ENCODE measurements at places on chromosomes 1 and 21.

GRCh38 chr1:209882942-209883340, 55.1 kb upstream of the SYT14 start:
- no peak for DNase-seq

GRCh38 chr21:35338881-35339632, 290.0 kb upstream of the RUNX1 start:
- DNase-seq = no peak

DNA sequence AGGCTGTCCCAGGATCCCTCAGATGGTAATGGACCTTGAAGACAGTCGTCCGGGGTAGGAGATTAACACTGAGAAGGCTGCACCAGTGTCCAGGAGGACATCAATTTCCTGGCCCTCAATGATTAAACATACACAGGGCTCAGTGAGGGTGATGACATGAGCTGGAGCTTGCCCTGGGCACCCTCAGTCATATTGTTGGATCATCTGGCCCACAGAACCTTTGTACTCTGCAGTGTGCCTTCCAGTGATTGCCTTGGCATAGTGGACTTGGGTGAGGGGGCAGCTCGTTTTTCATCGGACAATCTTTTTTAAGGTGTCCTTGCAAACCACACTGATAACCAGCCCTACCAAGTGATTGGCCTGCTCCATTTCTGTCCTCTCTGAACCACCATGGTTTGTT, 111.1 kb upstream of the SGIP1 start:
- no peak for DNase-seq

GRCh38 chr1:184910691-184911091, 63.6 kb downstream of the NIBAN1 start:
- no peak for DNase-seq

DNA sequence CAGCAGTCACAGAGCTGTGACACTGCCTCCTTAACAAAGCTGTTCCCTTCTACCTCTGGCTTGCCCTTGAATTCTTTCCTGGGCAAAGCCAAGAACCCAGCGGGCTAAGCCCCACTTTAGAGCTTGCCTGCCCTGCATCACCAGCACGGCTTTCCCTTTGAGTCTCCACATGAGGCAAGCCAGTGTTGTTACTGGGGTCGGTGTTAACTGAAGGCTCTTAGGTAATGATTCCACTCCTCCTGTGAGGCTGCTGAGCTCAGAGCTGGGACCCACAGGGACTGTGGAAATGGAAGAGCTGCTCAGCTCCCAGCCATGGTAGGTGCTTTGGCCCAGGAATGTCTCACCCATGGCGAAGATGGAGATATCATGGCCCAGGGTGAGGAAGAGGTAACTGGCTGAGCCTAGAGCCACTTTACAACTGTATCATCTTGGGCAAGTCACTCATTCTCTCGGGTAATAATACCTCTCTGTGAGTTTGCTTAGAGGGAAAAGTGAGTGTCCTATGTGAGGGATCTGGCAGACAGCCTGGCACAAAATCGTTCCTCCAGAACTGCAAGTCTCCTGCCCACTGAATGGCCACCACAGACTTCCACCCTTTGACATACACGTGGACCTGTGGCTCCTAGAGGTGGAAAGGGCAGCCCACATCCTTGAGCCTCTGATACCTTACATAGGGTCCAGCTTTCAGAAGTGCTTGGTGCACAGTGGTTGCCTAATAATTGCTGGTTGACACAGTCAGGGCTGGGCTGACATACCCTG, 654.1 kb downstream of the PTPRU start:
- no peak for DNase-seq

DNA sequence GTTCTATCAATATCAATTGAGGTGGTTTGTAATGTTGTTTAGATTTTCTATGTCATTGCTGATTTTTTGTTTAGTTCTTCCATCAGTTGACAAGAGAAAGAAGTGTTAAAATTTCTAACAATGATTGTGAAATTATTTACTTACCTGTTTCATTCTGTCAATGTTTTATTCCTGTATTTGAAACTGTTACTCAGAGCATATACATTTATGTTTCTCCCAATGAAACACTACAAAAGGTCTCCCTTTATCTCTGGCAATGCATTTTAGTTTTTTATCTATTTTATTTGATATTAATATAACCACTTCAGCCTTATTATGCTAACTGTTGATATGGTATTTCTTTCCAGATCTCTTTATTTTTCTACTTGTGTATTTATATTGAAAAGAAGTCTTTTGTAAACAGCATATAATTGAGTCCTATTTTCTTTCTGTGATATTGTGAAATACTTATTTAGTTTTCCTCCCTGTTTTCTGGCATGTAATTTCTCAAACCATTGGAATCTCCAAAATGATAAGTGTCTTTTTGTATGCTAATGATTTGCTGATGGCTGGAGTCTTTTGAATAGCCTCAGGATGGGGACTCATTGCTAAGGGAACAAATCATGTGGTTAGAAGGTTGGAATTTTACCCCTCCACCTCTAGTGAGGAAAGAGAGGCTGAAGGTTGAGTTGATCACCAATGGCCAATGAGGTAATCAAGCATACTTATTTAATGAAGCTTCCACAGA, 122.0 kb downstream of the ADSS2 start:
- DNase-seq = no peak

- no peak for DNase-seq
Observed at GRCh38 chr1:175267716-175268416, 75.3 kb upstream of the KIAA0040 start.

- peak; percentile 38 for DNase-seq
Observed at GRCh38 chr1:41239988-41240610, 2.0 kb downstream of the SCMH1 start.

- no peak for DNase-seq
Observed at GRCh38 chr1:210715072-210715471, 386.4 kb downstream of the HHAT start.

GRCh38 chr1:24175033-24175755, 11.9 kb downstream of the IFNLR1 start:
- no peak for DNase-seq

- DNase-seq = no peak
Observed at GRCh38 chr1:30768159-30768829, 10.7 kb upstream of the LAPTM5 start.

DNA sequence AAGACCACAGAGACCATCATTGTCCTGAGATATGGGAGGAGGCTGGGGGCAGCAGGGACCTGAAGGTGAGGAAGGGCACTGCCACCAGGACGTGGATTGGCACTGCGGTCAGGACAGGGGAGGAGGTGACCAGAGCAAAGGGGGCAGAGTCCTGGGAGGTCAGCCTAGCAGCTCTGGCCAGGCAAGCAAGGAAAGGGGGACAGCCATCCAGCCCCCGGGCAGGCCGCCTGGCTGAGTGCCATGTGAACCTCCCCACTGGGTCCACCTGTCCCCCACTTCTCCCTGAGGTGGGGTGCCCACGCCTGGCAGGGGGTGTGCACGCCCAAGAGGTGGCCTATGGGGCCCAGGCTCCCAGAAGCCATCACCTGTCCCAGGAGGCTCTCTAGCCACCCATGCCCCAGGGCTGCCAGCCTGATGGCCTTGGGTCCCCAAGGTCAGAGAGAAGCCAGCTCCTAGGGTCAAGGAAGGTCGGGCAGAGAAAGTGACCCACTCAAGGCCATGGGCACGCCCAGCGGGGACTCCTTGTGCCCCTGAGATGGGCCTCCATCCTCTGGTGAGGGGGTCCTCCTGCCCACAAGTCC, 17.6 kb upstream of the PTTG1IP start:
- no peak for DNase-seq

GRCh38 chr1:225979421-225979820, 19.7 kb downstream of the SDE2 start:
- no peak for DNase-seq

DNA sequence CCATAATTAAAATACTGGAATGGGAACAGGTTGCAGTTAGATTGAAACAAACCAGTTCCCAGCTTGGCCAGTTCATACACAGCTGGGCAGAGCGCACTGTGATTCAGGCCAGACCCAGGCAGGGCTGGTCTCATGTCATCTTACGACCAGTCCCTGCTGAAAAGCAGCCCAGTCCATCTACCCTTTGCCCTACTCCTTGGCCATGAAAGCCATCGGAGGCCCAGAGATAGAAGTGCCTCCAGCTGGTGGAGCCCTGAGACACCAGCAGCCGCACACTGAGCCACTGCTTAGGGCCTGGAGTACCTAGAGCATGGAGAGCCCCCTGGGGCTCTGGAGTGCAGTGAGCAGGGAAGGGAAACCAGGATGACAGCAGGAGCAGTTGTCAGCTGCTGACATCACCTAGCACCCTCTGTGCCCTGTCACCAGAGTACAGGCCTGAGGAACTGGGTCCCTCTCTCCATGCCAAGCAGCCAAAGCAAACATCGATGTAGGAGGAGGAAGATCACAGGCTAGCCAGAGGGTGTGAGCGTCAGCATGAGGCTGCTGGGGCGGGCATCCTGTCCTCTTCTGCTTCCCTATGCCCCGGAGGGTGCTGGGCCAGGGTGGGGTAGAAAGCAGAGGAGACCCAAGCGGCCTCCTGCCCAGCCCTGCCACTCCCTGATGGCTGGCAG, 34.2 kb upstream of the TMEM125 start:
- DNase-seq = no peak

- no peak for DNase-seq
Observed at GRCh38 chr1:235642943-235643371, 6.6 kb downstream of the GNG4 start.

- DNase-seq = no peak
Observed at GRCh38 chr1:19084206-19084738, 125.8 kb downstream of the UBR4 start.

DNA sequence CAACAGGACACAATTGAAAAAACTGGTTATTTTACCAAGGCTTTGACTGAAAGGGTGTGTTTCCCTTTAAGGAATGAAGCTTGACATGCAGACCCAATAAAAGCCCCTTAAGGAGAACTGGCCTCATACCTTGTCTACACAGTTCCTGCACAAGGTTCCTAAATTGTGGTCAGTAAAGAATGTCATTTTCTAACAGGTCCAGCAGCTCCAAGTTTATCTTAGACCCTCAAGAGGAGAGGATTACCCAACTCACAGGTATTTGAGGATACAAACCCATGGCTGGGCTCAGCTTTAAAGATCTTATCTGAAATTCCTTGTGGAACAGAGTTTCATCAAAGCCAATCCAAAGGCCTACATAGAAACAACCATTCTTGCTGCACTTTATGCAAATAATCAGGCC, 31.4 kb upstream of the CBR3 start:
- DNase-seq = no peak

GRCh38 chr1:63991685-63992084, 211.7 kb upstream of the UBE2U start:
- DNase-seq = no peak

DNA sequence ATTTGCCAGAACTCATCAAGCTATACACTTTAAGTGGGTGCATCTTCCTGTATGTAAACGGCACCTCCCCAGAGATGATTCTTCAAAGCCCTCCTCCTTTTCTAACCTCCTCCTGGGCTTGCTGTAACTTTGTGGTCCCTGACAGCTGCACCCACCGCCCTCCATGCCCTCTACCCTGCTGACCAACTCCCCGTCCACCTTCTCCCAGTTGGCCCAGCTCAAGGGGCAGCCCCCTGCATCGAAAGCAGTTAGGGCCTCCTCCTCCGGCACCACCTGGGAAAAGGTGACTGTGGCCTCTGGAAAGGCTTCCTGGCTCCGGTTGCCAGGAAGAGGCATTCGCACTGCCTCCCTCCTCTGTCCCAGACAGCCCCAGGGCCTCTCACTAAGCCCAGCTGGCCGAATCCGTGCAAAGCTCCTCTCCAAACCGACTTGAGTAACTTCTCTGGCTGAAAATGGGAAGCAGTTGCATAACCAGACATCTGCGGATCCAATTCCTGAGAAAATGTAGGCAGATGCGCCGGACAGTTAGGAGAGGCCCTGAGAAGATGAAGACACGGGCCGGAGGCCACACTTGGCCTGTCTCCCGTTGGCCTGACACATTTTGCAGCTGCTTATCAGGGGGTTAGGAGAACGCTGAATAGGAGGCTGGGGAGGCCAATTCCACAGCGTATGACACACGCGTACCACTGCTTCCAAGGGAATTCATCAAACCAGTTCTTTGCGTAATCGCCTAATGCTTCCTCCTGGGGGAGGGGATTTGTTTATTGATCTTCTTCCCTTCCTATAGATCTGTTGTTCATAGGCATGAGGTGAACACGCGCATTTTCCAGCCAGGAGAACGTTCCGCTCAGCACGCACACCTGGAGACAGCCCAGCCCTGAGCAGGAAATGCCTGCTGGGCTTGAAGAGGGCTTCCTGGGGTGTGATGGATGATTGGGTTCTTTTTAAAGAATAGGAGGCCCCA, 48.7 kb upstream of the COL6A2 start:
- no peak for DNase-seq

DNA sequence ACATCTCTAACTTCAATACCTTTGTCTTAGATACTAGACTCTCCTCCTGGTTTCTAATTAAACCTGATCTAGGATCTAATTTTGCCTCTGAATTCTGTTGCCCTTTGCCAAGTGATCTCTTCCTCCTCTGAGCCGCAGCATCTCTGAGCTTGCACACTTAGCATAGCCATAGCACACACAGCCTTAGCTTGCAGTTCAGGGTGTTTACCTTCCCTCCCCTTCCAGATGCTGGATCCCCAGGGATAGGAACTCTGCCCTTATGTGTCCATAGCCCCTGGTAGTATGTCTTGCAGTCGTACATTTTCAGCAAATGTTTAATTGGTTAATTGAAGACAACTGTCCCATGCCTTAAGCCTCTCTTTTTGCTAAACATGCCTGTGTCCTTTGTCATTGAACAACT, 30.3 kb downstream of the SELL start:
- no peak for DNase-seq

- no peak for DNase-seq
Observed at GRCh38 chr1:182587666-182588499, 1.2 kb downstream of the RNASEL start.

DNA sequence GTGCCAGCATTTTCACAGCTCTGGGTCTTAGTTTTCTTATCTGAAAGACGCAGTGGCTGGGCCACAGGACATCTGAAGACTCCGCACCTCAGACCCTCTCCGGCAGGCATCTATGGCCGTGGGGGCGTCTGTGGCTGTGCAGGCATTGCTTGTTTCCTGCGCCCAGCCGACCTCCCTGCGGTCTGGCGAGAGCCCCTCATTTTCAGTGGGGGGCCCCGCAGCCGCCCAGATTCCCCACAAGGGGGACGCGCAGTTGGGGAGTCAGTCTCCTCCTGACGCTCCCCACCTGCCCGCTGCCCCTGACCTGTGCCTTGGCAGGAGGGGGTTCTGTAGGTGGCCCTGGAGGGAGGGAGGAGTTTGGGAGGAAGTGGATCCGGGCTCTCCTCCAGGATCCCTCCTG, 3.5 kb upstream of the TFF1 start:
- no peak for DNase-seq

GRCh38 chr1:58922302-58923089, 138.6 kb upstream of the JUN start:
- DNase-seq = peak; percentile 45

- no peak for DNase-seq
Observed at GRCh38 chr1:3093898-3094626, 25.1 kb downstream of the PRDM16 start.

GRCh38 chr1:198494139-198494538, 46.3 kb downstream of the ATP6V1G3 start:
- DNase-seq = no peak

DNA sequence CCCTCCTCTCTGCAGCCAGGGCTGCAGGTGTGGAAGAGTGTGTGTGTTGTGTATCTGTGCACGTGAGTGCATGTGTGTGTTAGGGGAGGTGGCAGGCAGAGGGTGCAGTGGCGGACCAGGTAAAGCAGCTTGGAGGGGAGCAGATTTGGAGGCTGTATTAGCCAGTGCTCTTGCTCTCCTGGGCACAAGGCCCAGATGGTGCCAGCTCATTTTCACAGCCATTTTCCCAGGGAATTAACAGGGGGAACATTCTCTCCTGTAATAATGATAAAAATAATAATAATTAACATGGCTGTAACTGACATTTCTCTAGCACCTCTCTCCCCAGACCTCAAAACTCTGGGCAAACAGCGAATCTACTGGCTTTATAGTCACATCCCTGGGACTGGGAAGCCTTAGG, 43.6 kb downstream of the LRRN2 start:
- DNase-seq = no peak

- peak; percentile 71 for DNase-seq
Observed at GRCh38 chr1:226691247-226691646, 47.8 kb downstream of the ITPKB start.

Data from CD4-positive, alpha-beta T cell treated with Interleukin-2 at 100 ng/mL for 4 hours (primary cell).